ENCODE measurements at places on chromosomes 4 and X.
A peak's percentile ranks its signal among the peaks of the same experiment; 100 is the strongest.

GRCh38 chrX:103376118-103376978 lies at the start of gene BEX3:
Gene BEX3, plus strand, starts transcription at chrX:103376538. Its CDS starts 984 bp downstream, at chrX:103377522.
- DNase-seq = peak; percentile 72

GRCh38 chr4:7646384-7647061 lies 211.8 kb upstream of the PSAPL1 start:
- peak; percentile 35 for DNase-seq

GRCh38 chr4:10011885-10012284 lies 9.4 kb downstream of the SLC2A9 start:
- DNase-seq = no peak

DNA sequence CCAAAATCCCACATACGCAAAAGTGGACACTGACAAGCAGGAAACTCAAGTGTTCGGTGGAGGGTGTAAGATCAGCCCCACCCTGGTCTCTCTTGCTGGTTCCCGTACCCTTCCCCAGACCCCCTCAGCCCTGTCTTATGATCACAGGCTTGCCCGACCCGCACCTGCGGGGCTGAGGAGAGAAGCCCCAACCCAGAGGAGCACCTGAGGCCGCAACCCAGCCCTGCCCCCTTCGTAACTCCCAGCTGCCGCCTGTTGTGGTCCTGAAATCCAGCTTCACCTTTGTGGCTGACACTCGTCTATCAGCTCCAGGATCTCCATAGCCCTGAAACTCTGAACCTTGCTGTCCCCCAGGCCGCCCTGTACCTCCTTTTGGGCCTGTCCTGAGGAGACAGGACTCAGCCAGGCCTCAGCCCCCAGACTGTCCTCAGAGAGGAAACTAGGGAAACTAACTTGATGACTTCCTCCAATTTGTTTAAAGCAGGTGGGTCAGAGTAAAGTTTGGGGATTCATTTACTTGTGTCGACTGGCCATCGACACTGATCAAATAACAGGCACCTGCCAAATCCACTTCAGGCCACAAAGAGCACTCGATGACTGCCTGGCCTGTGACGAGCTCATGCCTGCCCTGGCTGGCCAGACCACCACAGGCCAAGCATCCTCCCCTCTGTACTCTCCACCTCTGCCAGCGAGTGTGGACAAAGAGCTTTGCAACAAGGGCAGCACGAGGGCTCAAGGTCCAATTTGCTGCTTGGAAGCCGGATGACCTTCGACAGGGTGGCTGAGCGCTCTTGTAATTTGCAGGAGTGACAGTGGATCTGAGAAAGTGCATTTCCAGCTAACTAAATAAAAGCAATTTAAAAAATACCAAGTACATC lies 19.3 kb downstream of the DCTD start:
- DNase-seq = peak; percentile 48

DNA sequence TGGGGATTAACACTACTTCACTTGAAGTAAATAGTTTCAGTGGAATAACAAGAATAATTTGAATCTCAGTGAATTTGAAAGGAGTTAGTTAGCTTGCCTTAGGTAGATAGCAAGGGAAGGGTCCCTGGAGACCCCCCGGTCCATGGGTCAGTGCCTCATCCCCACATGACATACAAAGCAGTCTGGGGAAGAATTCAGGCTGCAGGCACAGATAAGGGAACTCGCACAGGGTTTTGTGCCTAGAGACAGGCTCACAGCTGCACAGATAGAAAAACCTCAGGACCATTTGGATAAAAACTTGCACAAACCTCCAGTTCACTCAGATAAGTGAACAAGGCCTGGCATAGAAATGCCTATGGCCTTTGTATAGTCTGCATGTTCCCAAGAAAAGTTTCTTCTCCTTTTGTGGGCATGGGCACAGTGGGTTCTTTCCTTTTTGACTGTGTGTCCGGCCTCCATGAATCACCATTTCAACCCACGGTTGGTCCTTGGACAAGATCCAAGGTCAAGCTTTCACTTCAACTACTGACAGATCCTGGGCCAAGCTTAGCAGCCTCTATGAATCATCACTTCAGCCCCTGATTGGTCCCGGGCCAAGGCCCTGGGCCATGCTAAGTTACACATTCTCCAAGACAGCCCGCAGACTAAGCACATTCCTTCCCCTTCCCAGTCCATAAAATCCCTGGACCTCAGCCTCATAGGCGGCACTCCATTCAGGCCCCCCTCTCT lies 108.3 kb upstream of the KLHL4 start:
- peak; percentile 83 for DNase-seq

- peak; percentile 20 for DNase-seq
Measured at GRCh38 chrX:132491191-132491590, 2.4 kb upstream of the MBNL3 start.

DNA sequence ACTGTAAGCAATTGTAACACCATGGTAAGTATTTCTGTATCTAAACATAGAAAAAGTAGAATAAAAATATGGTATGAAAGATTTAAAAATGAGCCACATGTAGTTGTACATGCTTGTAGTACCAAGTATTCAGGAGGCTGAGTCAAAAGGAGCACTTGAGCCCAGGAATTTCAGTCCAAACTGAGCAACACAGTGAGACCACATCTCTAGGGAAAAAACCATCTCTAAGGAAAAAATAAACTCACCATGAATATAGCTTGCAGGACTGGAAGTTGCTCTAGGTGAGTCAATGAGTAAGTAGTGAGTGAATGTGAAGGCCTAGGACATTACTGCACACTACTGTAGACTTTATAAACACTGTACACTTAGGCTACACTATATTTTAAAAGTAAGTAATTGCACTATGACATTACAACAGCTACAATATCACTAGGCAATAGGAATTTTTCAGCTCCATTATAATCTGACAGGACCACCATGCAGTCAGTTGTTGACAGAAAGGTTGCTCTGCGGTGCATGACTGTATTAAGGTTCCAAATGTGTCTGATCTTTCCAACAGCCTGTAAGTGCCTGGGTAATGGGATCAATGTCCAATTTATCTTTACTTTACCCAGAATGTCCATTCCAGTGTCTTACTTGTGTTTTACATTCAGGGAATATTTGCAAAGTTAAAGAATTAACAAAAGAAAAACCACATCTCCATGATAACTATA lies 28.9 kb upstream of the LRBA start:
- no peak for DNase-seq

- no peak for DNase-seq
Measured at GRCh38 chr4:52249581-52249980, 198.5 kb downstream of the SPATA18 start.

- no peak for DNase-seq
Measured at GRCh38 chr4:39324446-39324845, 41.7 kb downstream of the RFC1 start.

- DNase-seq = no peak
Measured at GRCh38 chrX:110156167-110156754, 153.3 kb downstream of the TMEM164 start.

- DNase-seq = no peak
Measured at GRCh38 chr4:99485212-99485611, 25.6 kb upstream of the C4orf17 start.

- DNase-seq = peak; percentile 76
Measured at GRCh38 chr4:8176547-8177399, 18.2 kb upstream of the ABLIM2 start.

DNA sequence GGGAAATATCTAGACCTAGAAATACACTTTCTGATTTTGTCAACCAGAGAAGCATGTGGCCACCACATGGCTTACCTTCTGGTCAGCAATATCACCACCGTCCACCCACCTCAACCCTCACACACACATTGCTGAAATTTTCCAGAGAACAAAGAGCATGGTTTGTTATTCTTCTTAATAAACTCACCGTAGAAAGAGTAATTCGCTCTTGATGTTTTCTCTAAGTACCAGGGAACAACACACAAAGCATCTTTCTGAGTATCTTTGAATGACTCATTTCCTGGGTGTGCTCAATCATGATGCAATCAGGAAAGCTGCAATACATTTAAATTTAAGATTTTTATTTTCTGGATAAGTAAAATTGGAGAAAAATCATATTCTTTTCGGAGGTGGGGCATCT lies 24.7 kb upstream of the LRAT start:
- DNase-seq = no peak

- peak; percentile 63 for DNase-seq
Measured at GRCh38 chr4:128354205-128354821, 66.7 kb upstream of the PGRMC2 start.

- DNase-seq = no peak
Measured at GRCh38 chr4:43234626-43235415, 342.3 kb downstream of the GRXCR1 start.

DNA sequence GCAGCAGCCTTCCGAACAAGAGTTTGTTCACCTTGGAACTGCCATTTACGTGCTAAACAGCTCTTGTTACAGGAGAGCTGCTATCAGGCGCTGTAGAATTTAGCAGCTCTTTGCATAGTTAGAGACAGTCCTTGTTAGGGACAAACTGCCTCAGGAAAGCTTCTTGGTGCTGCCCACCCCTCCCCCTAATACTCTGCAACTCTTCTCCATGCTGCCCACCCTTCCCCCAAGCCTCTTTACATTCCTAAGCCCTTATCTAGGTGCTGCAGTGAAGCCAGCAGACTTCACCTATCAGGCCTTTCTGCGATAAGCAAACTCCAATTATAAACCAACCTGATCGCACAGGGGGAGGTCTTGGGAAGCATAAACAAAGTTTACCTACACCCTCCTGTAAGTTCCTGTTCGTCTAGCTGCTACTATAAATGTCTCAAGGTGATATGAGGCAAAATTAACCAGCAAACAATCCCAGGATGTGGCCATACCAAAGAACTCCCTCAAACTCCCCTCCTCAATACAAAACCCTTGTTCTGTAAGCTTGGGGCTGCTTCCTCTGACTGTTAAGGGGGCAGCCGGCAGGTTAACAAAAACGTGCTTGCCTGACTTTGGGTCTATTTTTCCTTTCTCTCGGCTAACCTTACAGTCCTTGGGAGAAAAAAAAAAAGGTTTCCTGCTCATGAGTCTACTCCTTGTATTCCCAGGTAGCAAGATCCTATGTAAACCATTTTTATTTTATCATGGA lies 74.0 kb upstream of the GC start:
- no peak for DNase-seq

GRCh38 chr4:119955256-119955655 lies 111.4 kb downstream of the MAD2L1 start:
- DNase-seq = no peak

GRCh38 chrX:15493118-15493962 lies at the start of gene PIR:
Gene PIR, minus strand, starts transcription at chrX:15493333. Its CDS starts 2,076 bp downstream, at chrX:15491257.
- peak; percentile 84 for DNase-seq

DNA sequence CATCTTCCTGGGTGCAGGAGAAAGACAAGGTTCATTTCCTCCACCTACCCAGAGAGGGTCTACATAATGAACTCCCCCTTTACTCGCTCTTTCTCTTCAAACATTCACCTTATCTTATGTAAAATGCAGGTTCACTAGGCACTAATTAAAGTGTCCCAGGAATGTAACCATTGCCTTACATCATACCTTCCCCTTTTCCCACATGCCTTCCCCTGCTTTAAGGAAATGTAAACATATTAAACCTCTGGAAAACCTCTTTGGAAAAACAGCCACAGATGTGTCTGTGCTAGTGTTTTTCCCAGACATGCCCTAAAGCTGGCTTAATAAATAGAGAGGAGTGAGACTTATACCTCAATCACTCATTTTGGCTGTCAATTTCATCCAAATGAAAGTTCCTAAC lies 15.8 kb downstream of the TBC1D9 start:
- DNase-seq = no peak

DNA sequence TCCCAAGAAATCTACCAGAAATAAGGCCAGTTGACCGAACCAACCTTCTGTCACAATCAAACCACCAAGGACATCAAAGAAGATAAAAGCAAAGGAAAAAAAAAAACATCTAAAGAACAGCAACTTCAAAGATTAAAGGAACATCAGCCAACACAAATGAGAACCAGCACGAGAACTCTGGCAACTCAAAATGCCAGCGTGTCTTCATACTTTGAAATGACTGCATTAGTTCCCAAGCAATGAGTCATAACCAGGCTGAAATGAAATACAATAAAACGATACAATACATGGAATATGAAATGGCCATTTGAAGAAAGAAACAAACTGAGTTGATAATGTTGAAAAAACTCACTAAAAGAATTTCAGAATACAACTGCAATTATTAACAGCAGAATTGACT lies 611.6 kb upstream of the GRIA3 start:
- no peak for DNase-seq

GRCh38 chrX:136778020-136778419 lies 2.7 kb downstream of the ARHGEF6 start:
- DNase-seq = no peak

DNA sequence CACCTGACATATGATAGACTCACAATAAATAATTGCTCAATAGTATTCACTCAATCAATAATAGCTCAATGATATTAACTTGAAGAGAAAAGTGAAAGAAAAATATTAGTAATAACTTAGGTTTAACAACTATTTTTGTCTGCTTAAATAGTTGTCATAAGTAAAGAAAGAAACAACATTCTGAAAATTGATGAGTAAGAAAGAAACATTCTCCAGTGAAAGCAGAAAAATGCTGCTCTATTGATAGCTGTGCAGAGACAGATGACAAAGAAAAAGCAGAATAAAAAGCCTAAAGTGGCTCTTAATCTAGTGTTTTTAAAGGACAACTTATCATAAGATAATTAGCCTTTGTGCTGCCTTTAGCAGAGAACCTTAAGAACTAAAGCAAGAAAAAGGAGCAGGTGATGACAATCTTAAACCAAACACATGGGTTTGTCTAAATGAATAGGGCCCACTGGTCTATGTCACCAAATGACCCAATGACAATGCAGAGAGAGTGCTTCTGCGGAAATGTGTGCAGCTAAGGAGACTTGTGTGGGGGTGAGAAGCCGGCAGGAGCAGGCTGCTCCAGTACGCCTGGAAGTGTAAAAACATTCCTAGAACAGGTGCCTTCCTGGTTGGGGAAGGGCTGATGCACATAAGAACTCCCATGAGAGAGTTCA lies 13.2 kb downstream of the HS3ST1 start:
- DNase-seq = no peak

GRCh38 chr4:124097447-124097846 lies 615.1 kb downstream of the ANKRD50 start:
- no peak for DNase-seq

DNA sequence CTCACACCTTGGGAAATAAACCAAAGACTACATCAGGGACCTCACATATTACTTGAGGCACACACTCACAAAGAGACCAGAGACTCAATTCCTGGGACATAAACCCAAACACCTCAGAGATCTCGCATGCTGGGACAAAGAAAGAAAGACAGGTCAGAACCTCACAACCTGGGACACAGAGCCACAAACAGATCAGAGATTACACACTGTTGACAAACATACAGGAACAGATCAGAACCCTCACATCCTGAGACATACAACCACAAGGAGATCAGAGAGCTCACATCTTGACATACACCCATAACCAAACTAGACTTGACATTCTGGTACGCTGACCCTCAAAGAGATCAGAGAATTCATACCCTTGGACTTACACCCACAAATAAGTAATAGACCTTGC lies 17.3 kb downstream of the SUV39H1 start:
- DNase-seq = no peak

DNA sequence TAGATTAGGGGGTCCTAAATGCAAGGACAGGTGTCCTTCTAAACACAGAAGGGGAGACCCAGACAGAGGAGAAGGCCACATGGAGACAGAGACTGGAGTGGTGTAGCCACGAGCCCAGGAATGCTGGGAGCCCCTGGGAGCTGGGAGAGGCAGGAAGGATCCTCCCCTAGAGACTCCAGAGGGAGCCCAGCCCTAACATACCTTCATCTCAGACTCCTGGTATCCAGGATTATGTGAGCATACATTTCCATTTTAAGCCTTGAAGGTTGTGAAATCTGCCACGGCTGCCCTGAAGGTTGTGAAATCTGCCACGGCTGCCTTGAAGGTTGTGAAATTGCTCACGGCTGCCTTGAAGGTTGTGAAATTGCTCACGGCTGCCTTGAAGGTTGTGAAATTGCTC lies 148.4 kb downstream of the ASMT start:
- DNase-seq = no peak
